ENCODE measurements at places on chromosomes 4 and X.

DNA sequence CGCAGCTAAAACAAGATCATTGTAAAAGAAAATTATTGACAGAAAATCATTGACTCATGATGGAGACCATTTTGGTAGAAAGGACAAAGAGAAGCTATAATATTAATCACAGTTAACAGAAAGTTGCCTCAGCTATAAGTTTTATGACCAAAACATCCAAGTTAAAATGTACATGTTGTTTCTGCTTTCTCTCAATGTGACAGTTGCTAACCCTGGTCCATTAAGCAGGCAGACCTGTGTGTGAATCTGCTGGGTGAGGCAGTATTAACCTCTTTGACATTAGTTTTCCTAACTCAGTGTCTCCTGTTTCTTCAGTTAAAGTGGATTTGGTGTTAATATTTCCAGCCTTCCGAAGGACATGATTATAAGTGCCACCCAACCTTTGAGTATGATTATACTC, 94.8 kb upstream of the DCLK2 start:
- DNase-seq: no peak

- no peak for DNase-seq
Measured at GRCh38 chr4:182449930-182450439, 206.8 kb downstream of the TENM3 start.

DNA sequence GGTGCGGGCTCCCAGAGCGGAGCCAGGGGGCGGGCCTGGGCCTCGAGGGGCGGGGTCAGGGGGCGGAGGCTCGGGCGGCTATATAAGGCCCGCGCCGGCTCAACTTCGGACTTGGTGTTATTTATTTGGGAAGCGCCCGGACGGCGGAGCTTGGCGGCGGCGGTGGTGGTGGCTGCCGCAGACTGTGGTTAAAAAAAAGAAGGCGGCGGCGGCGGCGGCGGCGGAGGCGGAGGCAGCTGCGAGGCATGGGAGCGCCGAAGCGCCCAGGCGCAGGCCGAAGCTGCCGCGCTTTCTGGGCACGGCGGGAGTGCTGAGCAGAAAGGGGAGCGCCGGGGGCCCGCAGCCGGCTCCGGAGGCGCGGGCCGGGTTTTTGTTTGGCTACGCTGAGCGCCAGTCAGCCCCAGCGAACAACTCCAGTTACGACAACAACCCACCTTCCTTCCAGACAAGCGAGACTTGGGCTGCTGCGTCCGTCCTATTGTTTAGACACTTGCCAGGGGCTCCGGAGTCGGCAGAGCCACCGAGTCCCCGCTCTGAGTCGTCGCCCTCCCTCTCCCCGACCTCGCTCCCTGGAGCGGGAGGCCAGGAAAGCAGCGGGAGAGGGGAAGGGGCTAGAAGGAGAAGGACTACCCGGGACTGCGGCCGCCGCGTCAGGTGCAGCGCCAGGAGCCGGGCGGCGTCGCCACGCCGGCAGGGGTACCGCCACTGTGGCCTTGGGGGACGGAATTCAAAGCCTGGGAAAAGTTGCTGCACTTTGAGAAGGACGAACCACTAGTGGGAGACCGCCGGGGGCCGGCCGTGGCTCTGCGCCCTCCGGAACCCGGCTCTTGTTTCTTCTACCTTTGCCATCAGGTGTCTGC, at the start of gene SLIT2:
TSS of gene SLIT2 (plus strand) at position 110 of the 860 bp plus-strand sequence. CDS start 1,911 bp downstream, outside the sequence.
- no peak for DNase-seq

GRCh38 chr4:184041156-184041555, 136.0 kb downstream of the STOX2 start:
- no peak for DNase-seq
